Activated gamma-delta T cell treated with anti-CD3 and anti-CD28 coated beads, Interleukin-2, amount 50 U/mL, for 16 hours (primary cell): ENCODE measurements at places on chromosomes 6 and 20.

DNA sequence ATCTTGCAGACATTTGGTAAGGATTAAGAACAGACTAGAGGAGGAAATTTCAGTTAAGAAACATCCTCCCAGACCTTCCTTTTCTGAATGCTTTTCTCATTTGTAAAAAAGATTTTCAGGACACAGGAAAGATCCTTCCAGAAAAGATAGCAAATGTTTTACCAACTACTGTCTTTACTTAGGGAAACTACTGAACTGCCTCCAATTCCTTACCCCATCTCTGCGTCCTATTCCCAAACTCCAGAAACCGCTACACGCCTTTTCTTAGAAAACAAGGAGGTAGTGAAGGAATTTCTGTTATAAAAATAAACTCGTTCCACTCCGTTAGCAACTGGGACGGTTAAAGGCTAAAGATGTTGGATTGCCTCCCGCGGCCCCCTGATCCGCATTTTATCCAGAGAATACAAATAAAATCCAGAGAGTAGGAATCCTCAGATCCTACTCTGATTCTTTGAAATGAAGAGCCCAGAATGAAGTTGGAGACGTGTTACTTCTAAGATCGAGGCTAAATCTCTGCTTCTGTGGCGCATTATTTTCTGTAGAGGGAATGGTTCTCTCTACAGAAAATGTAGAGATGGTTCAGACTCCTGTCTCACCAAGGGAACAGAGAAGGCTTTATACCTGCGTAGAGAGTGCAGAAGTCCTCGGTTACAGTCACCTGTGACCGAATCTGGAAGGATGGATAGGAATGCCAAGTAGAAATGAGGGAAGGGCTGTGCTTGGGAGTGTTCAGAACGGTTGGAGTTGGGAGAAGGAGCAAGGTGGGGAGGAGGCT lies 133.0 kb downstream of the GPX5 start:
- no peak for DNase-seq

GRCh38 chr6:100455230-100456124 lies 9.2 kb downstream of the SIM1 start:
- no peak for DNase-seq

DNA sequence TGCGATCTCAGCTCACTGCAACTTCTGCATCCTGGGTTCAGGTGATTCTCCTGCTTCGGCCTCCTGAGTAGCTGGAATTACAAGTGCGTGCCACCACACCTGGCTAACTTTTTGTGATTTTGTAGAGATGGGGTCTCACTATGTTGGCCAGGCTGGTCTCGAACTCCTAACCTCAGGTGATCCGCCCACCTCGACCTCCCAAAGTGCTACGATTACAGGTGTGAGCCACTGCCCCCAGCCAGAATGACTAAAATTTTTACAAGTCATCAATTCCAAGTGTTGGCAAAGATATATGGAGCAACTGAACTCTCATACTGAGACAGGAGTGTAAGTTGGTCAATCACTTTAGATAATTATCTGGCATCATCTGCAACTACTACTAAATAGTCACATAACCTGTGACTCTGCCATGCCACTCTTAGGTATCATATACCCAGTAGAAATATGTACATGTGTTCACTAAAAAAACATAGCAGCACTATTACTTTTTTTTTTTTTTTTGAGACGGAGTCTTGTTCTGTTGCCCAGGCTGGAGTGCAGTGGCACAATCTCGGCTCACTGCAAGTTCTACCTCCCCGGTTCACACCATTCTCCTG lies 3.0 kb downstream of the EIF6 start:
- no peak for DNase-seq

DNA sequence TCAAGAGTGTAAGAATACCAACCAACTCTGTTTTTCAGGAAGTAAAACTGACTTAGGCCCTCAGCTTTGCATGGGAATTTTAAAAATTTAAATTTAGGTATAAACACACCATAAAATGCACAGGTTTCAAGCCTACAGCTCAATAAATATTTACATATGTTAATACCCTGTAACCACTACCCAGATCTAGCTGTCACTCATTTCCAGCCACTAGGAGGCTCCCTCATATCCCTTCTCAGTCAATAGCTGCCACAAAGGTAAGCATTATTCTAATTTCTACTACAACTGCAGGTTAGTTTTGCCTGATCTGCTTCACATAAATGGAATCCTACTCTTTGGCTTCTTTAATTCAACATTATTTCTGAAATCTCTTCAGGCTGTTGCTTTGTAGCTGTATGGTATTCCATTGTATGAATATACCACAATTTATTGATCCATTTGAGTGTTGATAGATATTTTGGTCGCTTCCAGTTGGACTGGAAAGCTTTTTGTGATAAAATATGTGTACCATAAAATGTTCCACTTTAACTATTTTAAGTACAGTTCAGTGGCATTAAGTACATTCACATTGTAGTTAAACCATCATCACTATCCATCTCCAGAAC lies 32.5 kb upstream of the MEI4 start:
- DNase-seq: no peak

GRCh38 chr20:32296412-32296811 lies 19.0 kb downstream of the KIF3B start:
- no peak for DNase-seq

- no peak for DNase-seq
Measured at GRCh38 chr6:52162940-52163908, 23.0 kb upstream of the IL17A start.

GRCh38 chr6:150230164-150230561 lies 87.3 kb downstream of the PPP1R14C start:
- DNase-seq: no peak

DNA sequence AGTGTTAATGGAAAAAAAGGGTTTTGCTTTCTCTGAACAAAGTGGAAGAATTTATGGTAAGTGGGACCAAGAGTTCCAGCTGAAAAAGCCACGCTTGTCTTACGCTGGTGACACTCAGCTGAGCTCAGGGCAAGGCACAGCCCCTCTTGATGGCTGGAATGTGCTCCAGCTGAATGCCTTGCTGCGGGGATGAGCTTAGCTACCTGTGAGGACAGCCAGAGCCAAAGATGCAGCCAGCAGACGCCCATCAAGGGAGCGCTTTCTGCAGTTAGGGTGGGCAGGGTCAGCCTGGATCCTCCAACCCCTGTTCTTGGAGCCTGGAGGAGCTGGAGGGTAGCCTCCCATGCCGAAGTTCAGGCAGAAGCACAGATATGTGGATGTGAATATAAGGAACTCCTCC lies 191.4 kb downstream of the SCP2D1 start:
- DNase-seq: no peak

- no peak for DNase-seq
Measured at GRCh38 chr20:33814238-33814712, 3.1 kb downstream of the CHMP4B start.

DNA sequence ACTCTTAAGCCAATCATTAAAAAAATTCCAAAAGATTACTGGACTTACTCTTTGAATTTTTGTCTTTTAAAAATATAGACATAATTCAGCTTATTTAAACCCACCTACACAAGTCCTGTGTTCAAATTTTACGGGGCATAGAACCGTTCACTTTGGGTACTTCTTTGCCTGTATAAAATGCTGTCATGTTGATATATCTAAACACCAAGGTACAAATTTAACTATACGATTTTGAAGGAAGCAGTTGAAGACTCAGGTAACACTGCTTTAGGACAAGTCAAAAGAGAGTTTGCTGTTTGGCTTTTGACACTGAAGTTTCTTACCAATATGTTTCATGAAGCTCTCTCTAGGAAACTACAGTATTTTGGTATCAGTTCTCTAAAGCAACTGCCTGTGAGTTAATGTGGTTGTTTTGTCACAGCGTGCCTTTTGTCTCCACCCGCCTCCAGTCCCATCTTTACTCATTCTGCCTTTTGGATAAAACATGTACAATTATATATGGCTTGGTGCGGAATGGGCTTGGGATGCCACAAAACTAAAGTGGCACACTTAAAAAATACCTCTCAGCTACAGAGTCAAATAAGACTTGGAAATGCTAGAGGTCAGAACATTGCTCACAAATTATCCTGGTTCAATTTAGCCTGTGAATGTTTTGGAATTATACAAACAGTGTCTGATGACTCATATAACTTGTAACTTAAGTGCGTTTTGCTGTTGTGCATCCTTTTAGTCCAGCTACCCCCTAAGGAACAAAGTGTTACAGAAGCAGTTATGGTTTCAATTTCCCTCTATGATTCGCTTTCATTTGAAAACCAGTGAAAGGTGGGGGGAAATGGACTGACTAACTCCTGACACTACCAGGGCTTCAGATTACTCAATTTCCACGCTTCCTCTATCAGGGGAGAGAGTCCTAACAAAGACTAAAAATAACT lies 38.7 kb downstream of the RGS17 start:
- no peak for DNase-seq

GRCh38 chr20:53872561-53873229 lies 197.7 kb downstream of the BCAS1 start:
- peak; percentile 23 for DNase-seq

- no peak for DNase-seq
Measured at GRCh38 chr6:69913361-69913760, 47.0 kb downstream of the COL19A1 start.

- DNase-seq: no peak
Measured at GRCh38 chr6:111687652-111688051, 82.0 kb upstream of the TRAF3IP2 start.

DNA sequence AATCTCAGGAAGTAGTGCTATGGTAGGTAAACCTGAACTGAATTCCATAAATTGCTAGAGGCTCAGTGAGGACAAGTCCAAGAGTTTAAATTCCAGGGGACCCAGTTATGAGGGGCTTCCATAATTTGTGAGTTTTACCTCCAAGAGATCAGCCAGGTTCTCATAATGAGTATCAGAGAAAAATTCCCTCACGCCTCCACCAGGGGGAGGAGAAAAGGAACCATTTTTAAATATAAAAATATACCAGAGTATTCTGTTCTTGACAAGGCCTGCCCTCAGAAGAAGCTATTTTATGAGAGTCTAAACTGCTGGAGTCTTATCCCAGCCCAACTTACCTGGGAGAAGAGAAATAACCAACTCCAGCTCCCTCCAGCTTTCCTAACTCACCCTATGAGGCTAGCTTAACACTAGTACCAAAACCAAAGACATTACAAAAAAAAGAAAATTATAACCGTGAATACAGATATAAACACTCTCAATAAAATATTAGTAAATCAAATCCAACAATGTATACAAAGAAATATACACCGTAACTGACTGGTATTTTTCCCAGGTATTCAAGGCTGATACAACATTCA lies 158.7 kb downstream of the TFAP2A start:
- no peak for DNase-seq

DNA sequence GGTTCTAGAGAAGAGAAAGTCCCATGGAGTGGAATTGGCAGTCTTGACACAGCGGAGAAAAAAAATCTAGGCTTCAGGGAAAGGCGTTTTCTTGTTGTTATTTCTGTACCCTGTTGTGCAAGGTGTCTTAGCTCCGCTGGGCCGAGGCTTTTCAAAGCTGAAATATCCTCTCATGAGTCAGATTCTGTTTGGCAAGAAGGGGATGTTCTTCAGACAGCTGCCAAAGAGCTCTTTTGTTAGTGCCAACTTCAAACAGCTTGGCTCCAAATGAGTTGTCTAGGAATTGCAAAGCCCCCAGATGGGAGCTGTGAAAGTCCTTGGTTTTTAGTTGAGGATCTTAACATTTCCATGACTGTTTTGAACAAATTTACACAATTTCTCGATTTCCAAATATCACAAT lies 45.6 kb downstream of the LRRN4 start:
- DNase-seq: no peak

DNA sequence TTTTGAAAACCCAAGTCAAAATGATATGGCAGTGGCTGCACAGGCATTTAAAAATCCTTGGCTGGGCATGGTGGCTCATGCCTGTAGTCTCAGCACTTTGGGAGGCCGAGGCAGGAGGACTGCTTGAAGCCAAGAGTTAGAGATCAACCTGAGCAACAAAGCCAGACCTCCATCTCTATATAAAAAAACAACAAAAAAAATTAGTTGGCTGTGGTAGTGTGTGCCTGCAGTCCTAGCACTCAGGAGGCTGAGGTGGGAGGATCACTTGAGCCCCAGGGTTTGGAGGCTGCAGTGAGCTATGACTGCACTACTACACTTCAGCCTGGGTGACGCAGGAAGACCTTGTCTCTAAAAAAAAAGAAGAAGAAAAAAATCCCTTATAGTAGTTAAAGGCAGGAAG lies 142.9 kb downstream of the MYB start:
- DNase-seq: no peak

GRCh38 chr6:84777888-84778287 lies 13.5 kb upstream of the TBX18 start:
- DNase-seq: no peak

DNA sequence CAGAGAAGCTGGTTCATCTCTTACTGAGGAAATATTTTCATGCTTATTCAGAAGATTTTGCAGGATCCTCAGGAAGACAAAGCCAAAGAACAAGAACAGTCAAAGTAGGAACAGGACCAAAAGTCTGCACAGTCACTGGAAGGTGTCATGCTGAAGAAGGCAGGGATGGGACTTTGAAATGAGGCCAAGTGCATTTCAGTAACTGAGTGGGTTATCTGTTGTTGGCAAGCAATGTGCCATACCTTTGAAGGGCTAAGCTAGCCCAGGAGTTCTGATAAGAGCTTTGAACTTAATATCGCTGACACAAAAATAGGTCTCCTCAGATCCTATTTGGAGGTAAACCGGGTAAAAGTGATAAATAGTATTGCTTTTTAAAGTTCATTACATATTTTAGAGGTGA lies 31.5 kb downstream of the SLC16A10 start:
- no peak for DNase-seq

DNA sequence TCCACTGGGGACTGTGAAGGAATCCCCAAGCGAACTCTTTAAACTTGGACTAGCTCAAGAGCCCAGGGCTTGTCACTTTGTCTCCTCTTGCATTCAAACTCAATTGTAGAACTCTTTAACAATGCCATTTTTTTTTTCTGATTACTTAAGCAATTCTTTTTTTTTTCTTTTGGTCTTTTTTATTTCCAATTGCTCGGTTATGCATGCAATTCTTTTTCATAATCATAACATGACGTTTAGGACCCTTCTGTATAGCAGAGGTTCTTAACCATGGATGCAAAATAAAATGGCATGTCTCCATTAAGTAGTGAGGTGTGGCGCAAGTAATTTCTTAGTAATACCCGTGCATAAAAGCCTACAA lies 466 bp upstream of the BFSP1 start:
- no peak for DNase-seq

DNA sequence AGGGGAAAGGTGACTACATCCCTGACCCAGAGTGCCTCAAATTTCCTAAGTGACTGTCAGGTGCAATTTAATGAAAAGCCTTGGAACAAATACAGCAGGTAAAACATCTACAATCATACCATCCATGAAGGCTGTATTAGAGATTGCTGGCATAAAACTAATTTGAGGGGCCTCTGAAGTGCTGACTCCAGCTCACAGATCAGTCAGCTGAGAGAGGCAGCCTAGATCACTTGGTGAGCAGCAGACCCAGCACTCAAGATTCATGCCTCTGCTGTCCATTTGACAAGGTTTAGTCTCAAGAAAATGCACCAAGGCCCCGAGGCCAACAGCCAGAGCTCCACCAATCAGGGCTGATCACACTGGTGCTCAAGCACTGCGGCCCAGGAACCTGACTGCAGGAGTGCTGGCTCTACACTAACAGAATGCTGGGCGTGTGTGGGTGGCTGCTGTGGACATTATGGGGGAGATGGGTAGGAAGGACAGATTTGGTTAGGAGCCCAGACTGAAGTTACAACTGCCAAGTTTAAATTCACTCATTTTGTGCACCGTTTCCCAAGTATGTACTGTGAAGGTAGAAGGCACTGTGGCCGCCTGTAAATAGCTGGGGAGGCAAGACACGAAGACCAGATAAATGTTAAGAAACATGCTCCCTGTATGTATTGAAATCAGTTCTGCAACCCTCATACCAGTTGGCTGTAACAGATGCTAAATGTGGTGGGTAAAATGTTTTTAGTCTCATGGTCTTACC lies 28.2 kb downstream of the SNX5 start:
- DNase-seq: no peak

- no peak for DNase-seq
Measured at GRCh38 chr6:158663625-158664165, 13.8 kb downstream of the SYTL3 start.
